ENCODE measurements at places on chromosomes 2 and 18.

GRCh38 chr18:62938487-62938886 is 223.1 kb downstream of the PHLPP1 start:
- no peak for DNase-seq

- no peak for DNase-seq
Observed at GRCh38 chr2:138919120-138919747, 139.0 kb upstream of the NXPH2 start.

- DNase-seq, result no peak
Observed at GRCh38 chr2:189363559-189363958, 77.7 kb upstream of the WDR75 start.

GRCh38 chr2:104539649-104540048 is 314.3 kb upstream of the POU3F3 start:
- DNase-seq, result no peak

DNA sequence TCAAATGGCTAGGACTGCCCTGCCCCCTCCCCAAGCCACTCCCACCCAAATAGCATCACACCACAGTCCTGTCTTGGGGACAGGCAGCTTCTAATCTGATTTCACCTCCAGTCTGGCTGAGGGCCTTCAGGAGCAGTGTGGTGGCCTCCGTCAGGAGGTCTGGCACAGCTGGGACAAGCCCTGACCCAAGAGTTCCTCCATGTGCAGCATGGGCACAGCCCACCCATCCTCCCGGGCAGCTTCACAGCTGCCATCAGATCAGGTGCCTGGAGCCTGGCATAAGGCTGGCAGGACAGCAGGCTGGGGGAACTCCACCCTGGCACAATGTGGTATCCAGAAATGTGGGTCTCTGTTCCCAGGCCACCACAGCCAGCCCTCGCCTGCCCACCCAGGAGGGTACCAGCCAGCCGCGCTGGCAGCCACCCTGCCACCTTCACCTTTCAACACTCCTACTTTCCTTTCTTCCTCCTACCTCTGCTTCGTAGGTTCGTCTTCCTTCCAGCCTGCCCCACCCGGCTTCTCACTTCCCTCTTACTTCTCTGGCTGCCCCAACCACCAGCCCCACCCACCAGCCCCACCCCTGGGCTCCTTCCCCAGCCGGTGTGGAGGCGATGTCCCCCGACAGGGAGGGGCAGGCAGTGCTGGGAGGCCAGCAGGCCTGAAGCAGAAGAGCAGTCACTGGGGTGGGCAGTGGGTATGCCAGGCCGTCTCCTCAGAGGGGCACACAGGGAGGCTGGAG is at the start of gene CAPG:
Gene CAPG (minus strand): TSS at position 522 of the 739 bp plus-strand sequence. CDS start 8,221 bp downstream, outside the sequence.
- no peak for DNase-seq

DNA sequence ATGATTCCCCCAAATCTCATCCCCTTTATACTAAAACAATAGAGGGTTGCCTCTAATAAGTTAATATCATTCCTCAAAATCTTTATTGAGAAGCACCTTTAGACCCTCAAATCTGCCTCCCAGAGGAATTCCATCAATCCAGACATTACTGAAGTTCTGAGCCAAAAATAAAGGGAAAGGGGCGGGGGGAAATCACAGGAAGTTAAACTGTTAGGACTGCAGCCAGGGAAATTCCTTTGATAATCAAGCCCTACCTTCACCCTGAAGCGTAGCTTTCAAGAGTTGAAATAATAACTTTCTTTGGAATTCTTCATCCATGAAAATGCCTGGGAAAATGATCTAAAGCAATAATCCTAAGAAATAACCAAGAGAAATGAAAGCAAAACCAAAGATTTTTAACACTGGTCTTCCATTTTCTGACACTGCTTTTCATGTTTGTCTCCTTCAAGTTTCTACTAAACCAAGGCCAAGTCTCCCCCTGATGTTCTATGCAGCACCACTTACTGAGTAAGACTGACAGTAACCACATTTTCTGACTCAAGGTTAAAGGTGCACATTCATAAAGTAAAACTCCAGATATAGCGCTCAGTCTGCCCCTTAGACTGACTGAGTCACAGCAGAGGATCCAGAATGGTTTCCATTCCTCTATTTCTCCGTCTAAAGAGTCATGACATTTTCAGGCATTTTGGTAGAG is 78.2 kb downstream of the TCF4 start:
- no peak for DNase-seq

DNA sequence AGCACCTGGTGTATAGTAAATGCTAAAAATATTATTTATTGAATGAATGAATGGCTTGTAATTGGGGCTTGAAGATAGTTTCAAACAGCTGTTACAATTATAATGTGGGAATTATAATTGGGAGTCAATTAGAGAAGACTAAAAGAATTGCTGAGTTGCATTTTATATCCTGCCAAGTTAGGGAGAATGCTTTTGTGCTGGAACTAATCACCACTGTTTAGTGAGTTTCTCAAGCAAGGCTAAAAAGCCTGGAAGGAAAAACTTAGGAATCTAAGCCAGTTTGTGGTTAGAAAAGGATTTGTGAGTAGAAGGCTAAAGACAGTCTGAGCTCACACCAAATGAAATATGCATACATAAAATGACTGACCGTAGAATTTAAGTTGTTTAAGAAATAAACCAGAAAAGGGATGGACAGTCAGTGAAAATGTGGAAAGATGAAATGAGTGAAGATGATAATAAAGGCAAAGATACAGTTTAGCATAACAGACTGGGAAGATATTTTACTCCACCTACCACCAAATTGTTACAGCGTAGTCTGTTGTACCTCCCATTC is 647.7 kb upstream of the FSHR start:
- DNase-seq, result no peak

Measured in T follicular helper cell (primary cell).